ENCODE measurements at places on chromosomes 13 and 19.

DNA sequence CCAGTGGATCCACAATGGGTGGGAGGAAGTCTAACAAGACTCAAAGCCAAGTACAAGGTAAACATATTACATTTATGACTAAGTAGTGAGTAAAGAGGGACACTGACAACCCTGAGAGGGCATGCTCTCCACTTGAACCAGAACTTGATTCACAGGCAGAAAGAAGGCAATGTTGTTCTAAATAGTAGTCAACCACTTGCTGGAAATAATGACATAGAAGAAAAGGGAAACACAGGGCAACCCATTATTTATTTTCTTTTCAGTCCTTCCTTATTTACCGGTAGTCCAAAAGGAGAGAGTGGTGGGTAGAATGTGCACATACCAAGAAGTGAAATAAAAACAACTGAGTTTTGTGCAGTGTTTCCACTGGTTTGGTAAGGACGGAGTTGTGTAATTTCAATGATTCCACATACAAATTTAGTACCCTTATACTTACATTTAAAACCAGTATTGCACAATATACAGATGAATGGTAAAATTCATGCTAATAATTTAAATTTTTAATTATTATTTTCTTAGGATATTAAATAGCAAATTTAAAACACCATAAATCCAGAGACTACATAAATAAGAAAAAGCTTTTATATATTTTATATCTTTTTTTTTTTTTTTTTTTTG, 65.9 kb downstream of the ENOX1 start:
- H3K27ac ChIP-seq, result no peak overlapping the region
- no peaks in the 10 kb centered on the region for H3K27me3 ChIP-seq
- H3K4me3 ChIP-seq, result no peak overlapping the region
- no peaks in the 10 kb centered on the region for H3K4me1 ChIP-seq
- no peaks in the 10 kb centered on the region for H3K36me3 ChIP-seq
- peak; percentile 41 for DNase-seq

- H3K4me1 ChIP-seq, result peaks cover 20% of the 10 kb centered on the region
- no peaks in the 10 kb centered on the region for H3K27me3 ChIP-seq
- DNase-seq, result no peak
These were observed 20.5 kb upstream of the ALOX5AP start for GRCh38 chr13:30714629-30715371.

GRCh38 chr19:30593975-30594745, 222.0 kb downstream of the ZNF536 start:
- no peak overlapping the region for H3K4me3 ChIP-seq
- H3K4me1 ChIP-seq, result no peaks in the 10 kb centered on the region
- DNase-seq, result no peak
- no peaks in the 10 kb centered on the region for H3K27me3 ChIP-seq
- H3K27ac ChIP-seq, result no peak overlapping the region

DNA sequence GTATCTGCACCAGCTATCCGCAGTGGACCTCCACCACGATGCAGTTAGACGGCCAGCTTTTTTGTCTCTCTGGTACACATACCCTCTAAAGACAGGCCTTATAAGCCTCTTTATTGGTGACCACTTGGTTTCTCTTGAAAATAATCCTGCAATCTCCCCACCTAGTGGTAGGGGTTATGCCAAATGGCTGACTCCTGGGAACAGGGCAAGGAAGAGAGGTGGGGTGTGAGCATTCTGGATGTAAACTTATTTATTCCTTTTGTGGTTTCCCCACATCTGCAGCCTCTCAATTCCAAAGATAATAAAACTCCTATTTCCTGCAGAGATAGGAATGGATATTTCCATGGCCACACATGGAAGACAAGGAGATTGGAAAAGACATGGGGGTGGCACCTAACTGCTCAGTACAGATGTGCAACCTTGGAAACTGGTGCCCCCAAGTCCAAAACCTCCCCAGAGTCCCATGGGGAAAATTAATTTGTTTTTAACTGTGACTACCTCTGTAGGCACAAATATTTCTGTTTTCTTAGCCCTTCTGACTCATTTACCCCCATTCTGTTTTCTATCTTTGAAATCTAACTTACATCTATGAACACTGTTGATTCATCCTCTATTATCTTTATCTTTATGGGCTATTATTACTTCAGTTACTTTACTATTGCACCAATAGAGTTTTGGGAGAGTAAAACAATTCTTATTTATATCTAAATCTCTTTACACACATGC, 112.7 kb upstream of the TSHZ3 start:
- H3K27ac ChIP-seq, result no peak overlapping the region
- no peaks in the 10 kb centered on the region for H3K36me3 ChIP-seq
- no peaks in the 10 kb centered on the region for H3K4me1 ChIP-seq
- no peaks in the 10 kb centered on the region for H3K27me3 ChIP-seq
- H3K4me3 ChIP-seq, result no peak overlapping the region

DNA sequence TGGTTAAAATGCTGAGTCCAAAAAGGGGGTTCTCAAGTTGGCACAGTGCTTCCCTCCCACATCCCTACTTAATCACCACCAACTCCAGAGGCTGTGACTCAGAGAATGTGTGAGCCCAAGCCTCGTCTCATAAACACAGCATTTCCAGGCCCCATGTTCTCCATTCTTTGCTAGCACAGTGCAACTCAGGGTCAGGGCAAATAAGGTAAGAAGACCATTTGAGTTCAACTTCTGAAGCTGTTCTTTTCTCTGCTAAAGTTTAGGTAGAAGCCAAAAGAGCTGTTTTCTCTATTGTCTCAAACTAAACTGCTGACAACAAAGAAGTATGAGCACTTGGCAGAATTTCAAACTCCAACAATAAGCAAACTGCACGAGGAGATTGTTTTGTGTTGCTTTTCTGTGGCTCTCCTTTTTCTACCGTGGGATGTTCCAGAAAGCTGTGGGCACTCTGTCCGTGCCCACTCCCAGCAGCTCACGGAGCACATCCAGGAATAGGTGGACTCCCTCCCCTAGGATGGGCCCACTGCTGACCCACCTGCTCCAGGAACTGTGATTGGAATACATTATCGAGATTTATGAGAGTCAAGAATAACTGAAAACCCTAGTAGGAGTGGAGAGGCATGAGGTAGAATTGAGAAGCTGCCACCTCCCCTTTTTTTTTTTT, 494.3 kb downstream of the COG6 start:
- no peaks in the 10 kb centered on the region for H3K36me3 ChIP-seq
- peak; percentile 53 for DNase-seq
- H3K4me1 ChIP-seq, result no peaks in the 10 kb centered on the region
- no peaks in the 10 kb centered on the region for H3K27me3 ChIP-seq
- H3K27ac ChIP-seq, result no peak overlapping the region
- H3K4me3 ChIP-seq, result no peak overlapping the region

DNA sequence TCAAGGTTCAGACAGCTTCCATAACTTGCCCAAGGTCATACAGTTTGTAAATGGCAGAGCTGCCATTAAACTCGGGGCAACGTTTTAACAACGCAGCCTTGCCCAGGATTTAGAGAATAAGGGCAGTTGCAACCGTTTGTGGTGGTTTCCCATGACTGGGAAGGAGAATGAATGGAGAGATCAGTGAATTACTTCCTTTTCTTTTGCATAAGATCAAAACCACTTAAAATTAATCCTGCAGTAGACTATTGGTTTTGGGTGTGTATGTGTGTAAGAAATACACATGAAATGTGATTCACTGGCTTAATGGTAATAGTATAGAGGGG, 179.1 kb upstream of the MIR17HG start:
- H3K36me3 ChIP-seq, result no peaks in the 10 kb centered on the region
- no peak overlapping the region for H3K27ac ChIP-seq
- DNase-seq, result no peak
- H3K4me3 ChIP-seq, result no peak overlapping the region
- no peaks in the 10 kb centered on the region for H3K4me1 ChIP-seq

- no peaks in the 10 kb centered on the region for H3K27me3 ChIP-seq
- peak overlapping the region; percentile 43 for H3K27ac ChIP-seq
- no peaks in the 10 kb centered on the region for H3K4me1 ChIP-seq
- H3K36me3 ChIP-seq, result peaks cover 13% of the 10 kb centered on the region
- DNase-seq, result no peak
- peak overlapping the region; percentile 59 for H3K4me3 ChIP-seq
These were observed 410 bp downstream of the PIN1 start for GRCh38 chr19:9835507-9835949.

DNA sequence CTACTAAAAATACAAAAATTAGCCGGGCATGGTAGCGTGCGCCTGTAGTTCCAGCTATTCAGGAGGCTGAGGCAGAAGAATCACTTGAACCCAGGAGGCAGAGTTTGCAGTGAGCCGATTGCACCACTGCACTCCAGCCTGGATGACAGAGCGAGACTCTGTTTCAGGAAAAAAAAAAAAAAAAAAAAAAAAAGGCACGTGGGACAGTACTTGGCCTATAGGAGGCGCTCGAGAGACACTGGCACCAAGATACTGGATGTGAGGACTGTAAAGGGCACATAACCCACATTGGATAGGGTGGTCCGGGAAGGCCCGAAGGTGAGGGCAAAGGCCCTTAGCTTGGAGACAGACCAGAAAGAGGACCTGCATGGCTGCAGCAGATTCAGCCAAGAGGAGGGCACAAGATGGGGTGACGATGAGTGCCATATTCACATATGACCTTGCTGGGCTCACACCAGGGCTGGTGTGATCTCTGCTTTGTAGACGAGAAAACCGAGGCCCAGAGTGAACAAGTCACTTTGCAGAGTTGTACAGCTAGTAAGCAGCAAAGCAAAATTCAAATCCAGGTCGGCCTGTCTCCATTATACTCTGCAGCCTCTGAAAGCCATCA, 89.4 kb downstream of the DPF1 start:
- H3K27me3 ChIP-seq, result no peaks in the 10 kb centered on the region
- no peak overlapping the region for H3K4me3 ChIP-seq
- peaks cover 2% of the 10 kb centered on the region for H3K4me1 ChIP-seq
- peak; percentile 37 for DNase-seq
- H3K36me3 ChIP-seq, result peaks cover 6% of the 10 kb centered on the region

GRCh38 chr19:42176649-42176989, 40.9 kb downstream of the DEDD2 start:
- H3K4me3 ChIP-seq, result peak overlapping the region; percentile 64
- H3K27me3 ChIP-seq, result peaks cover 81% of the 10 kb centered on the region
- H3K4me1 ChIP-seq, result peaks cover 2% of the 10 kb centered on the region
- no peak for DNase-seq

- peaks cover 24% of the 10 kb centered on the region for H3K36me3 ChIP-seq
These were observed 7.7 kb upstream of the CIRBP start for GRCh38 chr19:1261538-1261797.

GRCh38 chr13:34207872-34208271, 389.9 kb downstream of the RFC3 start:
- peaks cover 5% of the 10 kb centered on the region for H3K4me1 ChIP-seq
- H3K4me3 ChIP-seq, result no peak overlapping the region
- H3K27ac ChIP-seq, result no peak overlapping the region
- H3K36me3 ChIP-seq, result no peaks in the 10 kb centered on the region

- peak overlapping the region; percentile 47 for H3K27ac ChIP-seq
- peaks cover 14% of the 10 kb centered on the region for H3K4me1 ChIP-seq
- peaks cover 70% of the 10 kb centered on the region for H3K36me3 ChIP-seq
- H3K27me3 ChIP-seq, result no peaks in the 10 kb centered on the region
- peak; percentile 94 for DNase-seq
These were observed 24.3 kb upstream of the MYDGF start for GRCh38 chr19:4694211-4694987.

- H3K36me3 ChIP-seq, result peaks cover 8% of the 10 kb centered on the region
- DNase-seq, result no peak
- H3K4me1 ChIP-seq, result peaks cover 3% of the 10 kb centered on the region
- H3K4me3 ChIP-seq, result no peak overlapping the region
- no peaks in the 10 kb centered on the region for H3K27me3 ChIP-seq
These were observed 10.2 kb downstream of the ZNF653 start for GRCh38 chr19:11495481-11495880.

GRCh38 chr13:63693696-63694095, 2278.0 kb upstream of the PCDH20 start:
- no peaks in the 10 kb centered on the region for H3K36me3 ChIP-seq
- H3K27ac ChIP-seq, result no peak overlapping the region
- H3K4me3 ChIP-seq, result no peak overlapping the region
- peaks cover 2% of the 10 kb centered on the region for H3K4me1 ChIP-seq

- H3K27ac ChIP-seq, result no peak overlapping the region
- DNase-seq, result no peak
- H3K4me1 ChIP-seq, result no peaks in the 10 kb centered on the region
- no peak overlapping the region for H3K4me3 ChIP-seq
- no peaks in the 10 kb centered on the region for H3K27me3 ChIP-seq
These were observed 17.6 kb downstream of the FOXO1 start for GRCh38 chr13:40648841-40649240.

DNA sequence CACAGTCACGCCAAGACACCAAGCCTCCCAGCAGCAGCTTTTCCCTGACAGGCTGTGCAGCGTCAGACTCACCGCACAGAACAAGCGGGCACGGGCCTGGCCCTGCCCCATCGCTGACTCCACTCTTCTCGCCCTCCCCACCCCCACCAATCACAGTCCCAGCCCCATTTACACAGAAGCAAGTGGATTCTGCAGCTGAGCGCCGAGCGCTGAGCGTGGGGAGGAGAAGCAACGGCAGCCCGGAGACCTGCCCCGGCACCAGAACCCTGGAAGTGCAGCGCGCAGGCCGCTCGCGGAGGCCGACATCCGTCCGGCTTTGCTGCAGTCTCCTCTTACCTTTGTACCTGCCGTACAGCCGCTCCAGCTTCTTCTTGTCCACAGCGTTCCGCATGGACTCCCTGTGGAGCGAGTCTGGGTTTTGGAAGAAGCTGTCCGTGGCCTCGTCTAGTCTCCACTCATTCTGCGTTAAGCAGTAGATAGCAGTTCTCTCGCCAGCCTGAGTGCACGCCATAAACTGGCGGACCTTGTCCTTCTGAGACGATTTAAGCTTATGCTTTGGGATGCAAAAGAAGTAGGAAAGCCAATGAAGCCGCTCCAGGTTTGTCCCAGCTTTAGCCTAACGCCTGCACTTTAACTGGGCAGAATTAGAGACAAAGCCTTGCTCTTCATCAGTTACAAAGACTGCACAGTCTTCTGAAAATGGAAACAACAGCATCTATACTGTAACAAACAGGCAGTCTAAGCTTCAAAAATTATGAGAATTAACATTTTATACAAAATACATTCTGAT, 6.8 kb downstream of the DCUN1D2 start:
- peaks cover 23% of the 10 kb centered on the region for H3K36me3 ChIP-seq
- DNase-seq, result no peak
- no peak overlapping the region for H3K27ac ChIP-seq
- H3K4me3 ChIP-seq, result no peak overlapping the region
- no peaks in the 10 kb centered on the region for H3K27me3 ChIP-seq

- H3K4me1 ChIP-seq, result peaks cover 12% of the 10 kb centered on the region
- no peaks in the 10 kb centered on the region for H3K27me3 ChIP-seq
- peaks cover 5% of the 10 kb centered on the region for H3K36me3 ChIP-seq
These were observed 1.0 kb upstream of the RPS5 start for GRCh38 chr19:58385891-58386575.

GRCh38 chr13:78540058-78540457, 63.3 kb downstream of the POU4F1 start:
- H3K27me3 ChIP-seq, result no peaks in the 10 kb centered on the region
- H3K4me3 ChIP-seq, result no peak overlapping the region
- no peaks in the 10 kb centered on the region for H3K36me3 ChIP-seq
- no peak overlapping the region for H3K27ac ChIP-seq

All from IMR-90 (cell line).